ENCODE measurements at places on chromosomes 5 and 9.

- no peak for DNase-seq
These were observed 651.7 kb upstream of the WWC1 start for GRCh38 chr5:167639766-167640165.

GRCh38 chr9:2492161-2492560 lies 129.4 kb upstream of the VLDLR start:
- DNase-seq = no peak

DNA sequence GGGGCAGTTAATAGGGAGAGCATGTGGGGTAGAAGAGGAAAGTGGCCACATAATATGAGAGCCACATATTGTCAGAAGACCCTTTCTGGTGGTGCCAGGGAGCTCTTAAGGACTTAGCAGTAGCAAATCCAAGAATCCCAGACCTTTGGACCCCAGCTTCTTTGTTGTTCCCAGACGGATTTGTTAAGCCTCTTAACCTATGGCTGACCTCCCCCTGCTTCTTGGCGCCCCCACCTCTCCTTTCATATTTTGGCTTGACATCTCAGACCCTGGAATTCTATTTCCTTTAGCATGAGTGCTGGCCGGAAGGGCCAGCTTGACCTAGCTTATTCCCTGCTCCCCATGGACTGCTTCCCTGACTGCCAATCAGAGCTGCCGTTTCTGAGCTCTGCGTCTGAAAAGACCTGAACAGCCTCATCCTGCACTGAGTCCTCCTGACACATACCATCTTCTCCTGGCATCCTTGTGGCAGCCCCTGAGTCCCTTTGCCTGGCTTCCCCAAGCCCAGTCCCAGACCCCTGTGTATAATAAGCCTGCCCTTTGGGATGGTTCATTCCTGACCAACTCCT lies 116.3 kb downstream of the PRKACG start:
- no peak for DNase-seq

DNA sequence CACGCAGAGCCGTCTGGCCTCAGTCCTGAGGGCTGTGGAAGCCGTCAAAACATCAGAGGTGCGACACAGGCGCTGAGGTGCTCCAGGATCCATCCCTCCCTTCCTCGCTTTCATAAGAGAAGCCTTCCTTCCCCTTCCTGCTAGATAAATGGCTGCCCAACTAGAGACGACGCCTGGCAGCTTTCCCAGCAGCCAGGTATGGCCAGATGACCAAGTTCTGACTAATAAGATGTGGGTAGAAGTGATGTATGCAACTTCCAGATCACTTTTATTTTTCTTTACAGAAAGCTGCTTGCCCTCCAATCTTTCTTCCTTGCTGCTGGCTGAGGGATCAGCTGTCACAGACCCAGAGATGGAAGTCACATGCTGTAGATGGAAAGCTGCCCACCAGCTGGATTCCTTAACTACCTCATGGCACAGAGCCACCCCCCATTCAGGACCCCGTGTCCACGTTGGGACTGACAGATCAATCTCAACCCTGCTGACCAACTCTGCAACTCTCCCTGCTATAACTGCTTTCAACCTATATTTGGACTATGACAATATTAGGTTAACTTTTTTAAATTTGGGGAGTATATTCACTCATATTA lies 8.8 kb downstream of the MAPK9 start:
- DNase-seq = no peak

DNA sequence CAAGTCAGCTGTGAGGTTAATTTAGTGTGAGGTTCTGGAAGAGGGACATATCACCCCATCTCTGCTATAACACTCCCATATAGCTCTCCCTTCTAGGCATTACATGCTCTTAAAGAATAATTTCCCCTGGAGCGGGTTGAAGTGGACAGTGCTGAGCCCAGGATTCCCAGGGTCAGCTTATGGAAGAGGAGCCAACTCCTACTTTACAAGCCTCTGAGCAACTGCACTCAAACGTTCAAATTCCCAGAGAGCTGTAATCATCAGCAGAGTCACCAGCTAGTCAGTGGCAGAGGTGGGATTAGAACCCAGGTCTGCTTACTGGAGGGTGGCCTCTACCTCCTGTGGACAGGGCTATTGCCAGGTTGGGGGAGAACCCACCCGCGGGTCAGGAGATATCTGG lies 1.4 kb downstream of the NEURL1B start:
- no peak for DNase-seq

DNA sequence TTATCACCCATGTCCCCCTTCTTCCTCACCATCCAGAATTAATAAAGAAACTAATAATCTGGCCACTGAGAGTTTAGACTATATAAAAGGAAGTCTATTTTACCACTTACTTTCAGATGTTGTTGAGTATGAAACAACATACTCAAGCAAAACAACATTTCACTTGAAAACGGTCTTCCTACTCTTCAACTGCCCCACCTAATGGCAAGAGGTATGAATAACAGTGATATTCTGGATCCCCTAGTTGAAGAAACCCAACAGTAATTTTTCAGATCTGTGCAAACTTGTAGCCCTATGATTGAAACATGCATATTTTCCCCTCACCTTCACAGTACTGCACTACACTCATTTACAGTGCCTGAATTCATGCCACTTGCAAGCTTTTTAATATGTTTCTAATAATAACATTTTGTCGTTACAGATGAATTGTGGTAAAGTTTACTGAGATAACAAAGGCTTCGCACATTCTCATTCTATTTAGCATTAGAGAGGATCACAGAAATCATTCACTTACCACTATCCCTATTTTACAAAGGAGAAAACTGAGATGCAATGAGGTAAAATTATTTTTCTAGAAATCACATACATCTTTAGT lies 267.9 kb upstream of the PDE4D start:
- DNase-seq = no peak

DNA sequence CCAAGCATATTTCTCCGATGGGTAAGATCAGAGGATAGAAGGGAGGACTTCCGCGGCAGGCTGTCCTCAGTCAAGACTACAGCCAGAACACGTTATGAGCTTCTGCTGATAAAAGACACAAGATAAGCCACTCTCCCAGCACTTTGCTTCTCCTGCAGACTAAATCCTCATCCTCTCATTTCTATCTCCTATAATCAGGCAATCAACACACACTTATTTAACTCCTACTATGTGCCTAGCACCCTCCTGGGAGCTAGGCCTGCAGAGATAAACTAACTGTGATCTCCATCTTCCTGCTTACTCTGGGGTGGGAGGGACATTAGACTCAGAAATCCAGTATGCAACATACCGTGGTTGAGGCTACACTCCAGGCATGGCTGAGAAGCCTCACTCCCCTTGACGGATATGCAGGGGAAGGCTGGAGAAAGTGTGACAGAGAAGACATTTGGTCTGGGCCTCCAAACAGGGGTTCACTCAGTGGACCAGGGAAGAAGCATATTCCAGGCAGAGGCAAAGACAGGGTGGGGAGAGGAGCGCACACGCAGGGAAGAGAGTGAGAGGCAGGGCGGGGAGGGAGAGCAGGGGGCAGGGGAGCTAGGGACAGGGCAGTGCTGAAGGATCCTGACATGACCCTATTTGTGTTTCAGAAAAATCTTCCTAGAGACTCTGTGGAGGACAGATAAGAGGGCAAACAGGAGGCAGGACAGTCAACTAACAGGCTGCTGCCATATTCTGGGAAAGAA lies 274.1 kb downstream of the DENND1A start:
- no peak for DNase-seq

GRCh38 chr5:39618391-39618790 lies 193.6 kb upstream of the DAB2 start:
- no peak for DNase-seq

DNA sequence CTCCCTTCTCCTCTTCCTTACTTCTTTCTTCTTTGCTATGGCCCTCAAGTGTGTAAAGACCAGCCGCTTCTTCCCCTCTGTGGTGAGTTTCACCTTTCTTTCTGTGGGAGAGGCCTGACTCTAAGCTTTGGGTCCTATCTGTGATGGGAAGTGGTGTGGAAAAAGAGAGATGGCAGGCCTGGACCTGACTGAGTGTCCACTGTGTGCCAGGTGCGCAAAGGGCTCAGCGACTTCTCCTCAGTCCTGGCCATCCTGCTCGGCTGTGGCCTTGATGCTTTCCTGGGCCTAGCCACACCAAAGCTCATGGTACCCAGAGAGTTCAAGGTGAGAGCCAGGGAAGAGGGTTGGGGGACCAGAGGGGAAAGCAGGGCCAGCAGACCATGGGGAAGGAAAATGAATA lies 5.9 kb downstream of the SLC4A9 start:
- no peak for DNase-seq

- no peak for DNase-seq
These were observed 107.6 kb upstream of the PITX1 start for GRCh38 chr5:135141303-135142268.

DNA sequence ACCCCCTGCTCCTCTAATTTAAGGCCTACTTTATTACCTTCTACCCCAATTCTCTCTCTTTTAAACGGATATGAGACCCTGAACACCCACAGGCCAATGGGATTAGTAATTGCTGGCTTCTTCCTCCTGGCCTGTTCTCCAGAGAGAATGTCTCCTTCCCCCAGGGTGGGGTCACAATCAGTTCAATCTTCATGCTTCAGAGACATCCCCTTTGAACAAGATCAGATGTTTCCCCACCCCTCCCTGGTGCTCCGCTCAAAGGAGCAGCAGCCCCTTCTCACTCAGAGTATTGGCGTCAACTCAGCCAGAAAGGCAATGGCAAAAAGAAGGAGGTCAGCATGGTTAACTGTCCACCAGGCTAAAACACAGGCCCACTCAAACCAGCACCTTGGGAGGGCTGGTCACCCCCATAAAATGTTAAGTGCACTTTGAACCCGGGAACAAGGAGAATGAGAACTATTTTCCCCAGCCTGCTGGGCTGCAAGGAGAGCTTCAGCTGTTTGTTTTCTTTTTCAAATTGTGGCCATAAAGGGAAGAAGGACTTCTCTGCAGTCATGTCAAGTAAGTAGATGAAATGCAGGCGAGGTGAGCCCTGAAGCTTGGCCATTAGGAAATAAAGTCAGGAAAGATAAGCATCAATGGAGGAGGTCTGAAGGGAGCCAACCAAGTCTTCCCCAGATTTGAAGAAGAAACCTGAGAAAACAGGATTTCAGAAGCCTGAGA lies 20.1 kb downstream of the LHFPL2 start:
- no peak for DNase-seq

GRCh38 chr5:138910546-138911185 lies 35.5 kb upstream of the LRRTM2 start:
- DNase-seq = no peak

DNA sequence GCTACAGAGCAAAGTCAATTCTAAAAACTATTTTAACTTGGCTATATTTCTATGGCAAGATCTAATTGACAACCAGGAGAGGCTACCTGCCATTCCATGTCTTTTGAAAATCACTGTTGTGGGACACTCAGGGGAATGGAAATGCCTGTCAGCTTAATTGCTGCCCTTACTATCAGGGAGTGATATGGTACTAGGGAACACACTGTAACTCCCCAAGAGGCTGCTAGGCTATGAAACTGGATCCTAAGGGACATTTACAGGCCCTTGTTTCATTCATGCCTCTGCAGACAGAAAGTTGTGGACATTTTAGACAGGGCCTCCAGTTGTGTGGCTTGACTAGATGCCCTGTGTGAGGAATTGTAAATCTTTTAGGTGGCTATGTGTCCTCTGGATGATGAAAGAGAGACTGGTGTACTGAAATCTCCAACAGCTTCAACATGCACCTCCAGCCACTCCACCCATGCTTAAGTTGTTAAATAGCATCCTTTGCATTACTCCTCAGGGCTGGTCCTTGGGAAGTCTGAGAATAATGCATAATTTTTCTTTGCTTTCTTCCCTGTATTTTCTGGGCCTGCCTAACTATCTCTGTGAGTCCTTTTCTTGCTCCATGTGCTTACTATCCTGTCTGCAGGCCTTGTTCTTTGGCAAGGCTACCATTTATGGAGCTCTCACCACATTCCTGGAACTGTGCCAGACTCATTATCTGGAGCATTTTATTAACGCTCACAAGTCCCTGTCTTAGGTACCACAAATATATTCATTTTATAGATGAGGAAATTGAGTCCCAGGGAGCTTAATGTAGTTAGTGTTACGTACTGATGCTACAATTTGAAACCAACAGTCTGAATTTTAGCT lies 3.2 kb downstream of the MROH2B start:
- no peak for DNase-seq

- no peak for DNase-seq
These were observed 795.0 kb downstream of the EFNA5 start for GRCh38 chr5:106875591-106876297.

GRCh38 chr9:84917366-84918070 lies 248.0 kb downstream of the NTRK2 start:
- no peak for DNase-seq

DNA sequence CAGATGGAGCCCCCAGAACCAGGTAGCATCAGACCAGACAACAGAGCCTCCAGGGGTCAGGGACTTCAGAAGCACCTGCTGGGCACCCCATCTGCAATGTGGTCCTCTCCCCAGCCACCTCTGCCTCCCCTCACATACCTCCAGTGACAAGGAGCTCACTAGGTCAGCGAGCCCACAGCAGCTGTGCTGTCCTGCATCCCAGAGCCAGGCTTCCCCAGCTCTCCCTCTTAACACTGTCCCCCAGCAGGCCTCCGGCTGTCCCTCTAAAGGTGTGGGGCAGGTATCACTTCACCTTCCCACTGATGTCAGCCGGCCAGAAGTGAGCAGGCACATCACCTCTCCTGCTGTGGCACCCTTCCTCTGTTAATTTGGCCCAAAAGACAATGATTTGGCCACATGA lies 83.6 kb downstream of the LMX1B start:
- DNase-seq = no peak

DNA sequence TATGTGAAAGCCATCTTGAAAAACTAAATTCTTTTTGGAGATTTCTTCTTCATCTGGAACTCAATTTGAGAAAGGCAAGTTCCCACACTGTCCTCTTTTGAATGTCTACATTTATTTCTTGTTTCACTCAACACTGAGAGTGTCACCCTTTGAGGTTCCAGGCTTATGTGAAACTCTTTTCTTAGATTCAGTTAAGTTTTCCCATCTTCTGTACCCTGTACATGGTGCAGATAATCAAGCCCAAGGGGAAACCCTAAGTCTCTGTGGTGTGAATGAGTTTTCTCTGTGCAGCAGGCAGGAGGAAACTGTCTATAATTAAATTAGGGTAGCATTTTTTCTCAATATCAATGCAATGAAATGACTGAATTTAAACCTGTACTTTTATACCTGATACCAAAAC lies 72.3 kb upstream of the PRLR start:
- DNase-seq = no peak

DNA sequence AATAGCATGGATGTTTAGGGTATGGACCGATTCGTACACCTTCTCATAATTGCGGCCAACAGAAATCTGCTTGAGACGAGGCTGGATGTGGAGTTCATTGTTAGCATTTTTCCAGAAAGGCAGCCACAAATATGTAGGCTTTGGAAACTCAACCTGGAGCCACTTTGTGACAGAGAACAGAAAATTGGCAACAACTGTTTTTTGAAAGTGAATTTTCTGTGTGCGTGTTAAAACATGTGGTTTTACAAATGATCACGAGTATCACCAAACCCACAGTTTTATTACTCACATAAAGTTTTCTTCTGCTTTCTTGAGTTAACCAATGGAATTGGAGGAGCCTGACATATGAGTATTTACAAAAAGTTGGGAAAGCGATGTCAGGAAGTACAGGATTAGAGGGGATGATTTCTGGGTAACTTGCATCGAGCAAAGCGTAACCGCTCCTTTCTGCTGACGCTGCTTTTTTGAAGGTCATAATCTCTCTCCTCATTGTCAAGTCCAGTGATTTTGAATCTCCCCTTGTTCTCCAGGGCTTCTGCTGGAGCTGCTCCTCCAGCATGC lies 138.5 kb upstream of the TAF11L2 start:
- no peak for DNase-seq

All from activated T-cell treated with anti-CD3 and anti-CD28 coated beads for 24 hours (primary cell).